GM12878 (cell line): ENCODE measurements at places on chromosomes 2 and 18. TPM values are rescaled to one million over a fixed set of nuclear protein-coding genes. Genes with fewer than 3 reads are reported as not detected.

The SLC16A14 gene
- 3.9 and 4.4 TPM in 2 replicates for polyA plus RNA-seq

The FN1 gene
- 8.1 and 9.3 TPM in 2 replicates for polyA plus RNA-seq

The DYNC2LI1 gene
- 18.6 and 19.7 TPM in 2 replicates for polyA plus RNA-seq

The EN1 gene
- polyA plus RNA-seq = not detected in 2 replicates

- H3K36me3 ChIP-seq = no peaks in the 10 kb centered on the region
- H3K27me3 ChIP-seq = peaks cover 25% of the 10 kb centered on the region
- no peak for DNase-seq
- H3K27ac ChIP-seq = no peak overlapping the region
These were observed 4.2 kb downstream of the MEIS1 start for GRCh38 chr2:66438891-66439811.
